ENCODE measurements at places on chromosomes 7 and 10.

DNA sequence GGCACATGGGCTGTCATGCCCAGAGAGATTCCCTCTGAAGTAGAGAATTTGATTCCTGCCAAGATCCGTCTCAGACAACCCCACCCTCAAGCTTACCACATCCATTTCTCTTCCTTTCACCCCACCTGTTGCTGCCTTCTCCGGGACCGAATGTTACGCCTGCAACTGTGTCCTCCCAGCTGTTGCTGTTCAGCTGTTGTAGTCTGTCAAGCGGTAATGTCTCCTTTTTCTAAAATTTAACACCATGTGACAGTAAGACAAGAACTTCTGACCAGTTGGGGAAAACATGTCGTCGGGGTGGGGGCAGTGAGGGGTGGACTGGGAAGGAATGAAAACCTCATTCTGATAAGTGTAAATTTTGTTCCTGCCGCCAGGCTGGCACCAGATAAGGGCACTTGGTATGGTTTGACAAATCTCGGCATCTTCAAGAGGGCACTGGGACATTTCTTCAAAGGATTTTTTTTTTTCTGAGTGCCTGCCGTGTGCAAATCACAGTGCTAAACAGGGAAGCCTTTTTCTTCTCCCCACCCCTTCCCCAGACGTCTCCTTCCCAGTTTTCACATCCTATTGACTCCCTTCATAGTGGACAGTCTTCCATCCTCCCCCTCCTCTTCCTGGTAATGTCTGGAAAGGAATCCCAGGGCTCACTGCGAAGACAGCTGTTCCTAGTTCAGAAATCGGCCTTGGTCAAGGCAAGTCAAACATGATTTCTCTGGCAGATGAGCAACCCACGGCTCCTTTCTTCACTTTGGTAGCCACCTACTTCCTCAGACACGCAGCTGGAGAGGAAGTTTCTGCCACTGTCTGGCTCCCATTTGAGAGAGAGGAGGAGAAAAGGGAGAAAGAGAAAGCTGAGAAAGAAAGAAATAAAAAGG lies 5.0 kb upstream of the CELF2 start:
- no peak for DNase-seq

DNA sequence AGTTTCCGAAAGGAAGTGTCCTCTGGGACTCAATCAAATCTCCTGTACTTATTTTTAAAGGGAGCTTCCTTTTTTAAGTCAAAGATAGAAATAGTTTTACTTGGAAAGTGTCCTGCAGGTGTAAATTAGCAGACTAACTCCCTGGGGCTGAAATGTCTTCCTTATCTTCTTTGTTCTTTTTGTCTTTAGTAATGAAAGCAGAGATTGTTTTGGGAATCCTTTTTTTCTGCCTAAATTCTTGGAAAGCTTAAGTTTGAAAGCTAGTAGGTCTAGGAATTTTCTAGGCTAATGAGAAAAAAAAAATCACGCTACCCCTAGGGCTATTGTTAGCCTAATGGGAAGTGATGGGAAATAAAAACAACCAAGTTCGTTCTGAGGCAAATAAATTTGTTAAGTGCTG lies 139.1 kb upstream of the CSTF2T start:
- DNase-seq = no peak

DNA sequence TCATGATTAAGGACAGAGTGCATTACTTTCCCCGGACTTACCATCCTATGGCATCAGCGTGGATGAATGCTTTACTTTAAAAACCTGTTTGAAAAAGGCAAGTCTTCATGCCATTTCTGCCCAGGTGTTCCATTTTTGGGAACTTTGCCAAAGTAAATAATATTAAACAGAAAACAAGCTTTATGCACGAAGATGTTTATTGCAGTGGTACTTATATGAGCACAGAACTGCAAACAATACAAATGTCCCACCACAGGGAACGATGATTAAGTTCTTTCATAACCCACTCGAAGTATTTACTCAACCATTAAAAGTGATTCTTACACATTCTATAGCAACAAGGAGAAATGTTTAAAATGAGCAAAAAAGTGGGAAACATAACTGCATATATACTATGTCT lies 109.7 kb upstream of the GDF10 start:
- DNase-seq = no peak

DNA sequence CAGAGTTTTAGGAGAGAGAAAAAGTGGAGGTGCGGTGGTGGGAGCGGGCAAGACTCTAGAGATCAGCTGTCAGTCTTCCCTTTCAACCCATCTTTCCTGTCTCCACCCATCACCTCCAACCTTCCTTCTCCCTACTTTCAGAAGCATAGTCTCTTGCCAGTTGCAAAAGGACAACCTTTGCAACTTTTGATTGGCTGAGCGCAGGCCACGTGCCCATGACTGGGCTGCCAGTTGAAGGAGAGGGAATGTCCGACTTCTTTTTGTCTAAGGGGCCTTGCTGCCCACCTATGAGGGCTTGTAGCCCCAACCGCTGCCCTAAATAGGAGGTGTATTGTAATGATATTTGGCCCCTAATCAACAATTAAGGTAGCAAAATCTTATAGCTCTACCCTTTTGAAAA lies 12.6 kb downstream of the CYP26A1 start:
- no peak for DNase-seq

DNA sequence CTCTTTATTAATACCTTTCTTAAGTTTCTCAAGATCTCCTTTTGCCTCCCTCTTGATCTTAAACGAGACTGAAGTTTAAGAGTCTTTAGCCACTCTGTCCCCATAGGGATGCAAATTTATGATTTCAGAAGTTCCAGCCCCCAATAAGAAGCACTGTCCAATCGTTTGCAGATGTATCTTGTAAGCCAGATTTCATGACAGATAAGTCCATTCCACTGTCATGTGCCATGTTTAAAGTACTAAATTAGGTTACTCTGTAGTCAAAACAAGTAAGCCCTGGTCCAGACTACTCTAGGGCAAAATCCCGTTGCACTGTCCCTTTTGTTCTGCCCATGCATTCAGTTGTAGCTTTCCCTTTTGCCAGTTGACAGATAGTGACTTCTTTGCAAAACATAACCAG lies 157.2 kb upstream of the KAT6B start:
- no peak for DNase-seq

DNA sequence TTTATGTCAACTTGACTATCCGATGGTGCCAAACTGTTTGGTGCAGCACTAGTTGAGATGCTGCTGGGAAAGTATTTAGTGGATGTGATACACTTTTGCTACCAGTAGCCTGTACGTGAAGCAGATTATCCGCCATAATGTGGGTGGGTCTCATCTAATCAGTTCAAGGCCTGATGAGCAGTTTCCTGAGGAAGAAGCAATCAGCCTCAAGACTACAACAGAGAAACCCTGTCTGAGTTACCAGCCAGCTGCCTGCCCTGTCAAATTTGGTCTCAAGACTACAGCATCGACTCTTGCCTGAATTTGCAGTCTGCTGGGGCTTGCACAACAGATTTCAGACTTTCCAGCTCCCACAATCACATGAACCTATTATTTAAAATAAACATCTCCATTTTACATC lies 10.9 kb upstream of the RBP3 start:
- no peak for DNase-seq

GRCh38 chr7:134643131-134643530 lies 3.5 kb upstream of the BPGM start:
- no peak for DNase-seq

DNA sequence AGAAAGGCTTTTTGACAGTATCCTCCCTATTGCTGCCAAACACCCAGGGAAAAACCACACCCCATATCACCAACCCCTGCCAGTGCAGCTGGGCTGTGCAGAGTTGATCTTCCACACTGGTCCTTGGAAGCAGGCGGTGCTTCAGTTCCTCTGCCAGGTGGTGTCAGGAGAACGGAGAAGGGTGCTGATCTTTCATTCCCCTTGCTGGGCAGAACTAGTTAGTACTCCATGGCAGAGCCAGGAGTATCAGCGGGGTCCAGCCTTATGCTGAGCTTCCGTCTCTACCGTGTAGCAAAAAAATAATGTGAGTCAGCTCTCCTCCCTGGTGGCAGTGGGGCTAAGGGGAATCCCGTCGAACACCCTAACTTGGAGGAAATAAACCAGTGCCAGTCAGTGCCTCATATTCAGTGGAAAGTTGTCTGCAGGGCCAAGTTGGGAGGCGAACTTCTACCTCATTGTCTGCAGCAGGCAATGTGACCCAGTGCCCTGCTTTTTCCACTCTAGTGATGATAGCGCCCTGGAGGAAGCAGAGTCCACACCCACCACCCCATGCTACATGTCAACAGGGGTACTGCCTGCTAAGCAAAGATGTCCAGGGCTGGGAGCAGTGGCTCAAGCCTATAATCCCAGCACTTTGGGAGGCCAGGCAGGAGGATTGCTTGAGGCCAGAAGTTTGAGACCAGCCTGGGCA lies 175.4 kb downstream of the AUTS2 start:
- DNase-seq = no peak

- no peak for DNase-seq
These were observed 5.6 kb upstream of the AQP1 start for GRCh38 chr7:30906014-30906413.

GRCh38 chr10:49111320-49111698 lies 4.0 kb downstream of the VSTM4 start:
- DNase-seq = no peak

DNA sequence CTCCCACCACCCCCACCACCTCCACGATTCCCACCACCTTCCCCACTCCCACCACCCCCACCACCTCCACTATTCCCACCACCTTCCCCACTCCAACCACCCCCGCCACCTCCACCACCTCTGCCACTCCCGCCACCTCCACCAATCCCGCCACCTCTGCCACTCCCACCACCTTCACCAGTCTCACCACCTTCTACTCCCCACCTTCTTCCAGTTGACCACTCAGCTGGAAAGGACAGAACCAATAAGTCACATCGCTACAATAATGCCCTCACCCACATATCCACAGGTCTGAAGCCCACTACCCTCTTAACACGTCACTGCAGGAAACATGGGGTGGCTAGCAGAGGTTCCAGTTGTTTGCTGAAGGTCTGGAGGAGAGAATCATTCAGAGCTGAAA lies 93.5 kb upstream of the PAX2 start:
- no peak for DNase-seq

DNA sequence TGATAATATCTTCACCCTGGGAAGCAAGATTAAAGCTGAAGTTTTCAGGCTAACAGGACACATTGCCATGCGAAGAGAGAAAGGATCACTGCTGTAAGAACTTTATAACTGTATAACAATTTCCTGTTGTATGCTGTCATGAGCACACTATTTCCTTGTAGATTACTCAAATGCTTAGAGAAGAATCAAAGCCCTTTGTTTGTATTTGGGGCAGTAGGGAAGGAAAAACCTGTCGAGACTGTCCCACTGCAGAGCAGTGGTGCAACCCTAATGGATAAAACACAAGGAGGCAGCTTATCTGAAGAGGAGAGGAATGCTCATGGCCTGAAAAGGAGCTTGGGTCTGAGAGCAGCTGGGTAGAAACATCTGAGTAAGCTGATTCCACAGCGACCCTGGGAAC lies 327.7 kb upstream of the NPSR1 start:
- no peak for DNase-seq

DNA sequence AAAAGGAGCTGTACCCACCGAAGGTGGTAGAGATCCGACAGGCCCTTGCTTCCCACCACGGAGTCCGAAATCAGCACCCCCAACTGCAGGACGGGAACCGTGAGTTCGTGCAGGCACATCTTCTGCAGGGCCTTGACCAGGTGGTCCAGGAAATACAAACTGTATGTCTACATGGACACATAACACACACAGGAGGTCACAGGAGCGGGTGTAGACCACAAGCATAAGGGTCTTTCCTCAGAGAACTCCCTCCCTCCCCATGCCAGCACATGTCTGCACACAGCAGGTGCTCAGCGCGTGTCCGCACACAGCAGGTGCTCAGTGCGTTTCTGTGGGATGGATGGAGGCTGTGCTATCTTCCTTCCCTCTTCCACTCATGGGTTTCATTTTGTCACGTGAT lies 69.7 kb downstream of the CFAP46 start:
- DNase-seq = no peak

GRCh38 chr10:86215046-86215445 lies 151.5 kb downstream of the GRID1 start:
- DNase-seq = no peak

DNA sequence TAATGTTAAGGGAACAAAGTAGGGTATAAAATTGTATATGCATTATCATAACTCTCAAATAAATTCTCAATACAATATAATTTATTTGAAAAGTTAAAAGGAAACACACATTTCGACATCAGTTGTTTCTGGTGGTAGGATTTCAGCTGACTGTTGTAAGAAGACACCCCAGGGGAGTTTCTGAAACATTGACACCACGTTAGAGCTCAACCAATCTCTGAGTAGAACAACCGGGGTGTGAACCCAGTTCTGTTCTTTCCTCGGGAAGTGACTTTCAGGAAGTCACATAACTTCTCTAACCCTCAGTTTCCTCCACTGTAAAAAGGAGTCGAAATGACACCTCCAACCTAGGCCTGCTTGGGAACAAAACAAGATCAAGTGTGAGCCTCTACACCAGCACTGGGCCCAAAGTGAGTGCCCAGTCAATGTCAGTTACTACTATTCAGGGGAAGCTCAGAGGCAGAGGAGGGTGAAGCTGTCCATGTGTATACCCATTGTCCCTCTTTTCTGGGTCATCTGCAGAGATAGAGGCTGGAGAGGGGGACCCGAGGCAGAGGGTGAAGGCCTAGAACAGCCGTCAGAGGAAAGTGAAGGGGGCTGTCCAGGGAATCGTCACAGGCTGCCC lies 67.1 kb downstream of the AOAH start:
- DNase-seq = no peak

- DNase-seq = no peak
These were observed 36.6 kb downstream of the POR start for GRCh38 chr7:75951506-75951905.

DNA sequence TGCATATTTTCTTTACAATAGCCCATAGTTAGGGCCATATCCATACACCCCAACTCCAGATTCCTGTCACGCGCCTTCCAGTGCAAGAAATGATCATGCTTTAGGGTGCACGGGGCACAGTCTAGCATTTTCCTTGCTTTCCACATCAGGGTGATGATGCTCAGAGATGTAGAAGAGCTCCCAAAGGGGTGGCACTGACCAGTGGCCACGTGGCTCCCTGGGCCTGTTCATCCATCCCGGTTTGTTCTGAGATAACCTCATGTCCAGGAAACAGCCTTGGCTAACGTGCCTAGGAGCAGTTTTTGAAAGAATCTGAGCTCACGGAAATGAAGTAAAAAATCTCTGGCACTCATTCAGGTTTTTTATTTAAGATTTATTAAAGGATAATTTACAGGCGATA lies 139.3 kb downstream of the GALNT17 start:
- no peak for DNase-seq

- no peak for DNase-seq
These were observed 1.1 kb upstream of the PPP1R9A start for GRCh38 chr7:94906065-94906851.

- no peak for DNase-seq
These were observed 451.0 kb upstream of the ADARB2 start for GRCh38 chr10:2188371-2188770.

DNA sequence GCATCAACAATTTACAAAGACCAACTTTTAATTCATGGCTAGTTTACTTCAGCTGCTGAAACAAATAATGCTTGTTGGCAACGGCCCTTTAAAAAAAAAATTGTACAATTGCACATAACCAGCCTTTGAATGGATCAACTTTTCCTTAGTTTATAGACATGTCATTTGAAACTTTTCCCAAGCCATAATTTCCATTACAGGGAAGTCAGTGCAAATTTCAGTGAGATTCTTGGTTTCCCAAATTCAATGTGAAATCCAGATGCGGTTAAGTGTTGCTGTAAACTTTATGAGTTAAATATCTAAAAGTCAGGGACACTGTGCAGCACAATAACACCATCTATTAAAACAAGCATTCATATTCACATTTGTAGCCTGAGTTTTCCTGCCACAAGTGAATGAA lies 182.2 kb downstream of the JAZF1 start:
- no peak for DNase-seq

All from activated CD4-positive, CD25-positive, alpha-beta regulatory T cell (primary cell).